ENCODE measurements at places on chromosomes 5 and 9.

- H3K4me3 ChIP-seq, result no peak overlapping the region
- H3K27me3 ChIP-seq, result peaks cover 4% of the 10 kb centered on the region
- H3K36me3 ChIP-seq, result no peaks in the 10 kb centered on the region
- no peak for DNase-seq
- no peak overlapping the region for H3K27ac ChIP-seq
These were observed 320.9 kb downstream of the IRX2 start for GRCh38 chr5:2430606-2431005.

GRCh38 chr5:107253246-107253645 lies 417.5 kb downstream of the EFNA5 start:
- H3K27ac ChIP-seq, result no peak overlapping the region
- H3K4me1 ChIP-seq, result no peaks in the 10 kb centered on the region
- DNase-seq, result no peak
- H3K27me3 ChIP-seq, result no peaks in the 10 kb centered on the region
- no peak overlapping the region for H3K4me3 ChIP-seq
- no peaks in the 10 kb centered on the region for H3K36me3 ChIP-seq

- H3K27me3 ChIP-seq, result no peaks in the 10 kb centered on the region
- H3K4me1 ChIP-seq, result peaks cover 16% of the 10 kb centered on the region
- H3K27ac ChIP-seq, result no peak overlapping the region
These were observed 15.4 kb upstream of the SMIM15 start for GRCh38 chr5:61177716-61178115.

DNA sequence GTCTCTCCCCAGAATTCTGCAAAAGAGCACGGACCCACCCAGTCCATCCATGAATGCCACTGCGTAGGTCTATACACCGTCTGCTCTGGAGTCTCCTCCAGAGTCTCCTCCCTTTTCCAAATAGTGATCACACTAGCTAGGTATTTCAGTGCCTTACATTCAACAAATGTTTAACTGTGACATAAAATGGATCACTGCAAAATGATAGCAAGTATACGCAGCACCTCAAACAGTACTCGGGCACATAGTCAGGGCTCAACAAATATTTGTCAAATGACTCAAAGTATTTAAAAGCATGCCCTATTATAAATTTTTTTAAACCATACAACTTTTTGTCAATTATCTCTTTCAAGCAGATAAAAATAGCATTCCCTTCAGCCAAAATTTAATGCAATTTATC lies 60.5 kb downstream of the TLE1 start:
- peaks cover 4% of the 10 kb centered on the region for H3K4me1 ChIP-seq
- no peak overlapping the region for H3K27ac ChIP-seq
- H3K27me3 ChIP-seq, result no peaks in the 10 kb centered on the region
- no peak overlapping the region for H3K4me3 ChIP-seq

DNA sequence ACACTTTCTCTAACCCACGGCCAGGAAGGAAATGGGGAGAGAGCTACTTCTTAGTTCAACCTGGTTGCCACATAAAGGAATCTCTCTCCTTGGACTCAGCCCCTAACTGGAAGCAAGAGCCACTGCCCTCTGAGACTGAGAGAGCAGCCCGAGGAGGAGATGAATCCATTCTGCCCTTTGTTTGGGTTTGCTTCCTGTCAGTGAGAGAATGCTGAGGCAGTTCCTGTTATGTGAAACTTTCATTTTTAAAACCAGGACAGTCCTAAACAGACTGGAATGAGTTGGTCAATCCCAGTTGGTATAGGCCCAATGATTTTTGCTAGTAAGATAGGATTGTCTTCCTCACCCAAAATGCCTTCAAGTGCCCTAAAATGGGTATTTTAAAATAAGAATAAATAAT lies 205.1 kb downstream of the NTRK2 start:
- no peaks in the 10 kb centered on the region for H3K4me1 ChIP-seq
- no peaks in the 10 kb centered on the region for H3K27me3 ChIP-seq
- H3K4me3 ChIP-seq, result no peak overlapping the region
- no peaks in the 10 kb centered on the region for H3K36me3 ChIP-seq

DNA sequence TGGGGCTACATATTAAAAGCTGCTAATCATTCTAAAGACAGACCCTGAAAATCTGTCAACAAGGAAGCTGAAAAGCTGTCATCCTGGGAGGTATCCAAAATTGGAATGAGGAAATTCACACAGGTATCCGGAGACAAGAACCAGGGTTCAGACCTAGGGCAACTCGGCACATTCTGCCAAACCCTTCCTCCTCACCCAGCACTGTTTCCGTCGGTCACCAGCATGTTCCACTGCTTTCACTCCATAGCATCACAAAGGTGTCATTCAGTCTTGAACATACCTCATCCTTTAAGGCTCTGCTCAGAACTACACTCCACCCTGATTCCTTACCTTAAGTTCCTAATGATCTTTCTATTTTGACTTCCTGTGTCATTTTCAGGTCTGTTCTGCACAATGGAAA lies 153.1 kb upstream of the RASA1 start:
- no peaks in the 10 kb centered on the region for H3K27me3 ChIP-seq
- H3K36me3 ChIP-seq, result no peaks in the 10 kb centered on the region
- DNase-seq, result no peak

GRCh38 chr5:169804861-169805260 lies 167.8 kb downstream of the DOCK2 start:
- no peaks in the 10 kb centered on the region for H3K27me3 ChIP-seq
- H3K27ac ChIP-seq, result no peak overlapping the region
- DNase-seq, result no peak
- no peak overlapping the region for H3K4me3 ChIP-seq
- no peaks in the 10 kb centered on the region for H3K36me3 ChIP-seq

DNA sequence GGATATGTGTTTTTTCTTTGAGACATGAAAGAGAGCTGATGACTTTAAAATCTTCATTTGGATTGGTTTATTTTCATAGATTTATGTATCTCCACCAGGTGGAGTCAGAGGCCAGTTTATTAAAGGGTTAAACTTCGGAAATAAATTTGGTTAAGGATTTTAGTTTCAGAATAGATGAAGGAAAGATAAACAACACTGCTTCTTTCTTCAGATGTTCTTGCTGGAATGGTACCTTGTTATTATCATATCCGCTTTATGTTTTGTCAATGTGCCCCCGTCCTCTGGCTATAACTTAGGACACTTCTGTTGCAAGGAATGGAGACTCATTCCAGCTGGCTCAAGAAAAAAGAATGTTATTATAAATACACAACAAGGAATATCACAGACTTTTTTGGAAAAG lies 81.2 kb downstream of the ALDH1A1 start:
- DNase-seq, result no peak
- H3K36me3 ChIP-seq, result no peaks in the 10 kb centered on the region
- H3K4me1 ChIP-seq, result no peaks in the 10 kb centered on the region
- no peaks in the 10 kb centered on the region for H3K27me3 ChIP-seq
- H3K4me3 ChIP-seq, result no peak overlapping the region

- H3K36me3 ChIP-seq, result no peaks in the 10 kb centered on the region
- no peaks in the 10 kb centered on the region for H3K27me3 ChIP-seq
- no peak for DNase-seq
- no peaks in the 10 kb centered on the region for H3K4me1 ChIP-seq
These were observed 137.6 kb downstream of the TRPM3 start for GRCh38 chr9:70983723-70984295.

DNA sequence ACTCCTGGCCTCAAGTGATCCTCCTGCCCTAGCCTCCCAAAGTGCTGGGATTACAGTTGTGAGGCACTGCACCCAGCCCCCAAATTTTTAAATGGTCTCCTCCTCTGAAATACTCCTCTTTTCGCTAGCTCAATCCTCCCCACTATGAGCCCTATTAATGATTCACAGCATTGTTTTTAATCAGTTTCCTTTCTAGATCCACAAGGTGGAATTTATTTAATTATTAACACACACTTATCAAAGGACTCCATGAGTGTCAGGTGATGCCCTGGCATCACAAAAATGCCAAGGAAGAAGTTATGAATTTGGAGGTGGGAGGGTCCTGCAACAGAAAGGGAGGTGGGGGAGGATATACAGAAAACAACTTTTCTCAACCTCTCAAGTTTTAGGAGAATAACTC lies 806.5 kb downstream of the PRELID2 start:
- H3K27me3 ChIP-seq, result no peaks in the 10 kb centered on the region
- no peak overlapping the region for H3K4me3 ChIP-seq
- no peaks in the 10 kb centered on the region for H3K4me1 ChIP-seq

DNA sequence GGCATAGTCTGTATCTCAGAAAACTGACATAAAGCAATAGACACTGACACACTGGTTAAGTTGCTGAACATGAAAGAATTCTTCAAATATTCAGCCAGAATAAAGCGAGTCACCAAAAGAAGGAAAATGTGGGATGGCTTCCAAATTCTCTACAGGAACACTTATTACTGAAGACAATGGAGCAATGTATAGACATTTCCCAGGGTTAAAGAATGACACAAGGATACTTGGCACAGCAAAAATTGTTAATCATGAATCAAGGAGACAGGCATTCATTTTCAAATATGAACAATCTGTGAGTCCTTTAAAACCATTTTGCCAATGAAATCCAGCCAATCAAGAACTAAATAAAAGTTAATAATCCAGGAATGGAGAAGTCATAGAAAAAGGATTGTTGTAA lies 92.5 kb downstream of the MTX3 start:
- no peak for DNase-seq
- H3K36me3 ChIP-seq, result no peaks in the 10 kb centered on the region
- no peak overlapping the region for H3K27ac ChIP-seq
- no peak overlapping the region for H3K4me3 ChIP-seq
- no peaks in the 10 kb centered on the region for H3K4me1 ChIP-seq

DNA sequence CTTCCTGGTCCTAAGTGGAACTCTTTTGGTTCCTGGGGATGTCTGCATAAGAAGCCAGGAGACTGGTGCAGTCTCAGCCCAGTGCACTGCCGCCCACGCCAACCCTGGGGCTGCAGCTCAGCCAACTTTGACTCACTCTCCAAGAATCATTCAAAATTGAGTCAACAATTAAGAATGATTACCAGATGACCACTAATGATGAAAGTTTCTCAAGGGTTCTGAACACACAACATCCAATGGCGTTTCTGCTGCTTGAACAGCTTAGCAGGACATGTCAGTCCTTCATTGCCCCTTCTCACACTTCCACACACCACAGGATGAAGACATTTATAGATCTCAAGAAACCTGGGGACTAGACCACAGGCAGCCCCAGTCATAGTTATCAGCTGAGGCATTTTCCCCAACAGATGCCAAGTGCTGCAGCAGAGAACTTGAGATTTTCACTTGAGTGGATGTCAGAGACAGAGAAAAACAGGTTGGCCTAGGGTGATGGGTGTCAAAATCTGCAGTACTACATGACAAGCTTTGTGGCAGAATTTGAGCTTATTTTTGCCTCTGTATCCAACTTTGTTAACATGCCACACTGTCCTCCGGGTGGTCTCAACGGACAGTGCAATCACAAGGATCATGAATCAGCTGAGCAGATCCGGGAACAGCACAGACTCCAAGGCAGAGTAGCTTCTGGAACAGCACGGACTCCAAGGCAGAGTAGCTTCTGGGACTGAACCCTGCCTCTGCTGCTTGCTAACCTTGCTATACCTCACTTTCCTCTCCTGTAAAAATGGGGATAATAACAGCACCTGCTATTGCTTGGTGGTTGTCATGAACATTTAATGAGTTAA lies 356.1 kb downstream of the SPOCK1 start:
- no peaks in the 10 kb centered on the region for H3K36me3 ChIP-seq
- H3K4me3 ChIP-seq, result no peak overlapping the region
- no peak overlapping the region for H3K27ac ChIP-seq

DNA sequence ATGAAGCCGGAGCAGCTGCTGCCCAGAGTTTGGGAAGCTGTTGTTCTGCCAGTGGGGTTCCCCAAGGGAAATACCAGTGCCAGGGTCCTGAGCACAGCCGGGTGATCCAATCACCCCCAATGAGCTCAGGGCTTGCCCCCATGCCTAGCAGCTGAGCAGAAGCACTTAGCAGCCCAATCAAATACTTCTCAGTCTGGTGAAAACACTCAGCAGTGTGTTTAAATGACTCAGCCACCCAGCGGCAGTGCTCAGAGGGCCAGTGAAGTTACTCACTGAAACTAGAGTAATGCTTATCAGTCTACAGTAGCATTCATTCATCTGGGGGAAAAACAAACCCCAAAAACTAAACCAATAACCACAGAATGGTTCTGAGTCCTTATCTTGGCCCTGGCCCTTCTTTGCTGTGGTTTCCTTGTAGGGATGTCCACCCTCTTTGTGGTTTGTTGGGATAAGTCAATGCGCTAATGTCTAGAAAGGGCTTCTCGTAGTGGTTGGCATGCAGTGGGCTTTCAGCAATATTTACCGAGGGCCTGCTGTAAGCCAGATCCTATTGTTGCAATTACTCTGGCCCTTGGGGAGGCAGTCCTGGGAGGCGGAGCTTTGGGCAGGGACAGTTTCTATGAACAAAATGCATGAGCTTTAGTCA lies 43.1 kb downstream of the LHX2 start:
- H3K4me3 ChIP-seq, result no peak overlapping the region
- no peaks in the 10 kb centered on the region for H3K27me3 ChIP-seq
- no peak overlapping the region for H3K27ac ChIP-seq
- DNase-seq, result no peak
- H3K36me3 ChIP-seq, result no peaks in the 10 kb centered on the region
- H3K4me1 ChIP-seq, result no peaks in the 10 kb centered on the region

DNA sequence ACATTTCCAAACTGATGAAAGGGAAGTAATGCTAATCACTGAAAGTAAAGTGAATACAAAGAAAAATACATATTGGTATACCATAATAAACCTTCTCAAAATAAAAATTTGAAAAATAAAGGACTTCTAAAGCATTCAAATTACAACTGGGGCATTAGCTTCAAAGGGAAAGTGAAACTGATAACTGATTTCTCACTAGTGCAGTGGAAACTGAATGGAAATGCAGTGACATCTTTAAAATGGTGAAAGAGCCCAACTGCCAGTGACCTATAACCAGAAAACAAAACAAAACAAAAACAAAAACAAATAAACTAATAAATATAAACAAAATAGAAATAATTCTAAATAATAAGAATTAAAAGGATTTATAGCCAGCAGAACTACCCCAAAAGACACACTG lies 297.5 kb upstream of the GRIN3A start:
- no peak overlapping the region for H3K4me3 ChIP-seq
- H3K27ac ChIP-seq, result no peak overlapping the region
- no peak for DNase-seq

DNA sequence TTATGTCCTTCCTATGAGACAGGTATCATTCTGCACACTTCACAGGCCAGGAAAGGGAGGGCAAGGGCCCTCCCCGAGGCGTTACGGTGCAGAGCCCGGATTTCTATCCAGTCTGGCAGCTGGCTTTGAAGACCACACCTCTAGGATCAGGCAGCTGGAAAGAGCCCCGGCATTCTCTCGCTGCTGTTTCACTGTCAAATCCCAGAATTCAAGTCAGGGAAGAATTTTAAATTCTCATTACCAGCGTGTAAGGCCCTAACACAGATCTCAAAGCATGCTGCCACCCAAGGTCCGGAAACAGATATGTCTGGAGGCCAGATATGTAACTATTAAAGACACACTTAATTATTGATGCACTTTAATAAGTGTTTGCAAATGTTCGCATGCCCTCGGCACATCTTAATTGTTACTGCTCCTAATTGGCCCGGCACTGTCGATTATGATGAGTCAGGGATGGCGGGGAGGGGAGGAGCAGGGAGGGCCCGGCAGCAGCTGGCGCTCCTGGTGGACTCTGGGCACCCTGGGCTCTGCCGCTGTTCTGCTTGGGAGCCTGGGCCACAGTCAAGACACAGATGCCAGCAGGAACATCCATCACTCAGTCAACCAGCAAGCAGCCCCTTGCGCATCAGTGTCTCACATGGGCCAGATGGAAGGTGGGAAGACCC lies 76.3 kb upstream of the BARHL1 start:
- no peaks in the 10 kb centered on the region for H3K4me1 ChIP-seq
- no peaks in the 10 kb centered on the region for H3K27me3 ChIP-seq

- no peaks in the 10 kb centered on the region for H3K4me1 ChIP-seq
- H3K27ac ChIP-seq, result no peak overlapping the region
- no peak for DNase-seq
These were observed 16.0 kb downstream of the SLC22A5 start for GRCh38 chr5:132385326-132386105.

Measured in pancreas (tissue), 10 donors.